ENCODE measurements at places on chromosomes 13 and 19.

DNA sequence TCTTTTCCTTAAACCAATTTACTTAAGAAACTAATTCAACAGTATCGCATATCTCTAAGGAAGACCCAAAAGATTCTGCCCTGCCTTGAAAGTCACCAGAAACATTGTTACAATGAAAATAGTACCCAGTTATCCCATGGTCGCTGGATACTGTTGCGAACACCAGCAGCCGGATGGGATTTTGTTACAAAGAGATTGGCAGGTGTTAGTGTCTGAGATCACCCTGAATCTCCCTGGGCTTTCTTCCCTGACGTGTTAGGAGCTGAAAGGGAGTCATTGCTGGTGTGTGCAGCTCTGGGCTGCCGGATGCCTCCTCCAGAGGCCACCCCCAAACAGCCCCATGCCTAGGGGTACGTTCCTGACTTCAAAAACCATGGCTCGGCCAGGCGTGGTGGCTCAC, 38.2 kb downstream of the PTPRS start:
- DNase-seq, result no peak

DNA sequence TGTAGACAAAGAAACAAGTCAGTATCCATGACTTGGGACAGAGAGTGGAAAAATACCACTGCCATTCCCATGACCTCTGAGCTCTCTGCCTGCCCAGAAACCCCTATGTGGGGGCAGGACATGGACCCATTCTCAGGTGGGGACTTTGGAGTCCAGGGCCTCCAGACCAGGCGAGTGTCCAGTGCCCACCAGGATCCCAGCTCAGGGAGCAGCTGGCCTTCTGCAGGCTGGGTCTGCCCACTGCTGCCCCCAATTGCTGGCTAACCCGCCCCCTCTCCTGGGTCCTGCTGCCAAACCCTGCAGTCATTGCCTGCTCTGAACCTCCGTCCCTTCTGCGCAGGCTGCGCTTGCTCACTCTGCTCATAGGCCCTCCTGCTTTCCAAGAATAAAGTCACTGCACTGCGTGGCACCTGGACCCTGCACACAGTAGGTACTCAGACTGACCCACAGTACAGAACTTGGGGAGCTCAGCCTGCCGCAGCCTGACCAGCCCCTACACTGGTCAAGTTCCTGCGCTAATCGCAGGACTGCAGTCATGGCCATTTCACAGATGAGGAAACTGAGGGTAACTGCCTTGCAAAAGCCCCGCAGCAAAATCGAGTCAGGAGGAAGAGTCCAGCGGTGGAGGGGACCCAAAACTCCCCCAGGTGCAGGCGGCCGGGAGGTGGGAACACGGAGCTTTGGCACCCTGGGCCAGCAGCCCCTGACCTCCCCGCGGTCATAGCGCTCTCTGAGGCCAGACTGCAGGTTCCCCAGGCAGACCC, 774 bp downstream of the SLC7A10 start:
- DNase-seq, result no peak

GRCh38 chr19:926589-927350, 935 bp downstream of the ARID3A start:
- peak; percentile 32 for DNase-seq

DNA sequence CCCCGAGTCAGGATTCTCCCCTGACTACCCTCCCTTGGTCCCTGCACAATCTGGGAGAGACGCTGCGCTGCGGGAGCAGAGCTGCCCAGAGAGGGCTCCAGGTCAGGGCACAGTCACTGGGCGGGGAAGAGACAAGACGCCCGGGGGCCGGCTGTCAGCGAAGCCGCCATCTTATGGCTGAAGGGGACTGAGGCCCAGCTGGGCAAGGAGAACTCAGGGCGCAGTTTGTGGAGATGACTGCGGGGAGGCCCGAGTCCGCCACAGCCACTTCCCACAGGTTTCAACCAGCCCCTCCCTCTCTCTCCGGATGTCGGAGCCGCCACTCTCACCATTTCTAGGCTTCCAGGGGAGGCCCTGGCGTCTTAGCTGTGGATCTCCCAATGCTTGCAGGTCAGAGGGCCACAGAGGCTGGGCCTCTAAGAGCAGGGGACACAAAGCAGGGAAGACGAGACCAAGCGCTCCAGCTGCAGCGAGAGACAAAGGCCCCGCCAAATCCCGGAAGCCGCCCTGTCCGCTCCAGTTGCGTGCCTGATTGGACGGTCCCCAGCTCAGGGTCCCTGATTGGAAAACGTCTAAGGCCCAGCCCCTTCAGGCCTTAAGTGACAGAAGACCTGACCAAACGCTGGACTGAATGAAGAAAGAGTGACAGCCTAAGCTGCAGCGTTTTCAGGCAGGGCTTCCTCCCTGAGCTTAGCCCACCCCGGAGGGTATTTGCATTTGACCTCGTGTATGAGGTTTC, at the start of gene ZNF724:
Gene ZNF724, minus strand, starts transcription at position 484 of the 739 bp plus-strand sequence. Its CDS starts 152 bp downstream, at position 332.
- peak; percentile 99 for DNase-seq

DNA sequence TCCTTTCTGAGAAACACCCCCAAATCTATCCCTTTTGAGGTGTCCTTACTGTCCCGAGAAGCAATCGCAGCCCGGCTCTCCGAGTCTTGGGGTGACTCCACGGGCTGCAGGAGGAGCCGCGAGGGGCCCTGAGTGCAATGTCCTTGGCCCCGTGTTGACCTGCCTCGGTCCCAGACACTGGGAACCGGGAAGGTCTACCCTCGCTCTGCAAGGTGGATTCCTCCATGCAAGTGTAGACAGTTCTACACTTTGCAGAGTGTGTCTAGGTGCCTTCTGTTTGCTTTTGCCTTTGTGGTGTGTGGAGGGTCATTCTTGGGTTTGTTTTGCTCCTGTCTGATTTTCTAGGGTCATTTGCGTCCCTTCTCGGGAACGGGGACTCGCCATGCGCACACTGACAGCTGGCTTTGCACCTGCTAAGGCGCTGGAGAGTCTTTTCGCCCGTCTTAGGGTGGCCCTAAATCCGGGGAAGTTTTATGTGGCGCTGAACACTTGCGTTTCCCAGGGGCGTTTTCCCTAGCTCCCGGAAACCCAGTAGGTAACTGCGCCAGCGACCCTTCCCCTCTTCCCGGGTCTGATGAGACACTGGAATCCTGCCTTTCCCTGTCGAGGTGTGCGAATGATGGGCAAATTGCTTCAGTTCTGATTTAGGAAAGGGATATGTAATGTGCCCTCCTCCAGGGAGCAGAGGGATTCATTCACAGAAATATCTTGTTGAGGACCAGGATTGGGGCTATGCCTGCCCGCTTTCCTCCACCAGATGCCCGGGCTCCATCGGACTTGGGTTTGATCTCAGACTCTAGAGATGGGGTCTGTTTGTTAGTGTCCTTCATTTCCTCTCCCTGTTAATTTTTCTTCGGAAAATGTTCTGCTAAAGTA, 755 bp downstream of the SERTM1 start:
- no peak for DNase-seq

- DNase-seq, result no peak
Measured at GRCh38 chr19:35030257-35031071, at the start of gene SCN1B. SCN1B (plus strand) TSS chr19:35030470; CDS start chr19:35030821, 351 bp downstream.

GRCh38 chr13:102495663-102496062, 93.8 kb upstream of the FGF14 start:
- no peak for DNase-seq

GRCh38 chr19:38224014-38224862, at the start of gene DPF1:
DPF1 (minus strand) TSS chr19:38224222; CDS start chr19:38224142, 80 bp downstream.
- no peak for DNase-seq

GRCh38 chr13:64007339-64007738, 2591.7 kb upstream of the PCDH20 start:
- DNase-seq, result no peak

- DNase-seq, result no peak
Measured at GRCh38 chr13:73390100-73390499, 331.3 kb downstream of the KLF5 start.

DNA sequence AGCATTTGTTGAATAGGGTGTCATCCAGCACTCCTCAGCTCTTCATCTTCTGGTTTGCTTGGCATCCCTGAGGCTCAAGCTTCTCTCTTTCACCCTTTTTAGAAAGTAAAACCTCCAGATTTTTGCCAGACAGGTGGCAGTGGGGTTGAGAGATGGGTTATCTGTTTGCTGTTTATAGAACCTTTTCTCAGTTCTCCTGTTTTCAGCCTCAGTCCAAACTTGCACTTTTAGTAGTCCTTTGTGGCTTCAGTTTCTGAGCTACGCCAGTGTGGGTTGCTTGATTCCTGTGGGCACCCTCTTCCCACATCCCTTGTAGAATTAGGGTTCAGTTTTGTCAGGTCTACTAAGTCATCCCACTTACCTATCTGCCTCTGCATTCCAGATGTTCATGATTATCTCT, 147.9 kb downstream of the PAN3 start:
- no peak for DNase-seq

GRCh38 chr13:46063292-46063691, 10.7 kb upstream of the ZC3H13 start:
- no peak for DNase-seq

Data from pons (tissue), 1 donor.